ENCODE measurements at places on chromosomes 3 and 15.

DNA sequence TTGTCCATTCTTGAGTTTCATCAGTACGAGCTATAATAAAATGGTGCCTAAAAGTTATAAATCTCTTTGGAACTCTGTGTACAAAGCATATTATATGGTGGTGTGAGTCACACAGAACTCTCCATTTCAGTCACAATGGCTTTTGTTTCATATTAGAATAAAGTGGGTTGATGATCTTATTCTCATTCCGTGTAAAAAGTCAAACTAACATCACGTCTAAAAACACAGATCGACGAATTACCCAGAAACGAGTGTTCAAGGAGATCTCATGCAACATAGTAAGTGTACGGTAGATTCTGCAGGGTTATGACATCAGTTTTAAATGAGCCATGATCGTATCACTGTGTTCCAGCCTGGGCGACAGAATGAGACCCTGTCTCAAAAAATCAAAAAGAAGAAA, 122.4 kb downstream of the FOXP1 start:
- no peak for DNase-seq

DNA sequence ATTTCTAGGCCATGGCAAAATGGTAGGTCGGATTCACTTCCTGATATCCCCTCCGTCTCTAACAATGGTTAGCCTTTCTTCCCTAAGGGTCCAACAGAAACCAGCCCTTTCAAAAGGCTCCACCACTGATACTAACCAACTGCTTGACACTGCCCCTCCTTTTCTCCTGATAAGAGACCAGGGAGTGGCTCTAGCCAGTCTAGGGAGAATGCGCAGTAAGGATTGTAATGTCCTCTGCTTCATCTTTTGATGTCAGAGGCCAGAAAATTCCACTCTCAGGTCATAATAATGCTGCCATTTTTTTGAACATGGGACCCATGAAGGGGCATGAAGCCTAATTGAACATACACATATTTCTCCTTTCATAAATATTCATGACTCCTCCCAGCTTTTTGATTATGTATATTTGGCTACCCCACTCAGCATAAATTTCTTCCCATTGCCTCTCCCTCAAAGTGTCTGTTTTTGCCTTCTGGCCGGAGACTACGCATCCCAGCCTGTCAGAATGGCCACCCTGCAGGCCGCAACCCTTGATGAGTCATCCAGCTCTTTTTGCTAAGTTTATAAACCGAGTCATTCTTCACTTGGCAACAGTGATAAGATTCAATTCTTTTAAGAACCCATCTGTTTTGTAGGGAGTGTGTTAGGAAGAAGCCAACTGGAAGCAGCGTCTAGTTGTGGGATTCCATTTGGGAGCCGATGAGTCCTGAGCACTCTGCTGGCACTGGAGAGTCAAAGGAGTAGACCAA, 189.0 kb upstream of the MCTP2 start:
- DNase-seq = no peak

GRCh38 chr3:72093270-72093991, 308.5 kb upstream of the PROK2 start:
- DNase-seq = no peak

GRCh38 chr3:154849408-154849807, 230.7 kb upstream of the MME start:
- no peak for DNase-seq

DNA sequence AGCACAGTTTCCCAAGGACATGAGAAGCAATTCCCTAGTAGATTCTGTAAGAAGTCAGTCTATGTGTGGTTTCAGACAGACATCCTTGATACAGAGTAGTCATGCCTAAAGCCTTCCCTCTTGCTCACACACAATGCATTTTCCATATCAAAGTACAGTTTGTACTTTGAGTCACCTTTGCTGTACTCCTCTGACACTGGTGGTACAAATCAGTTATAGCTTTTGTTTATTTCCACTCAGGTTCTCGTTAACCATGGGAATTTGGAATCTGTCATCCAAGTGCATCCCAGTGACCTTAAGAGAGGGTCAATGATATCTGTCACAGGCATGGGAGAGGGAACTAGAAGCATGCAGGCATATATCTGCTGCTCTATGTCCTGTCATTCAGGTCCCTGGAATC, 3.6 kb upstream of the GNB4 start:
- DNase-seq = no peak

DNA sequence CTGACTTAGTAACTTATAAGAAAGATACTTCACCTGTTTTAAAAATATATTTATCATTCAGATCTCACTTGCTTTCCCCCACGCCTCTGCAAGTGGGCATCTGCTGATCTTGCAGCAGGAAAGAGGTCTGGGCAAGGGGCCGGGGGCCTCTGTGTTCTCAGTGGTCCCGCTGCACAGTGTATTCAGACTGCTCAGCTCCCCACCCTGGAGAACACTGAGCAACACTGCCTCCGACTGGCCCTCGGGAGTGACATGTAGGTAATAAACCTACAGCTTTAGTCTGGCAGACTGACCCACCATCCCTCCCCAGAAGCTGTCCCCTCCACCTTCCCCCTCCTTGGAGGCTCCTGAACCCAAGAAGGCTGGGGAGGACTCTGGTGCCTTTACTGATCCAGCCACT, 43.8 kb downstream of the GABRB3 start:
- no peak for DNase-seq

GRCh38 chr3:65479990-65480389, 558.7 kb downstream of the MAGI1 start:
- no peak for DNase-seq

GRCh38 chr15:101451266-101451799, 38.2 kb downstream of the PCSK6 start:
- no peak for DNase-seq

DNA sequence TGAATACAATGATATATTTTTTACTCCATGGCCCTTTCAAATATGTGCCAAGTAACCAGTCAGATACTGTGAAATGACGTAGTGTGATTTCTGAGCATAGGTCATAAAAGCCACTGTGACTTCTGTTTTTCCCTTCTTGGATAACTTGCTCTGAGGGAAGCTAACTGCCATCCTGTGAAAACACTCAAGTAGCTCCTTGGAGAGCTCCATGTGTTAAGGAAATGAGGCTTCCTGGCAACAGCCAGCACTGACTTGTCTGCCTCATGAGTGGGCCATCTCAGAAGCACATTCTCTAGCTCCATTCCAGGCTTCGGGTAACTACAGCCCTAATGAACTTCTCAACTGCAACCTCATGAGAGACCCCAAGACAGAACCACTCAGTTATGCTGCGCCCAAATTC, 9.5 kb upstream of the CCDC80 start:
- DNase-seq = no peak

DNA sequence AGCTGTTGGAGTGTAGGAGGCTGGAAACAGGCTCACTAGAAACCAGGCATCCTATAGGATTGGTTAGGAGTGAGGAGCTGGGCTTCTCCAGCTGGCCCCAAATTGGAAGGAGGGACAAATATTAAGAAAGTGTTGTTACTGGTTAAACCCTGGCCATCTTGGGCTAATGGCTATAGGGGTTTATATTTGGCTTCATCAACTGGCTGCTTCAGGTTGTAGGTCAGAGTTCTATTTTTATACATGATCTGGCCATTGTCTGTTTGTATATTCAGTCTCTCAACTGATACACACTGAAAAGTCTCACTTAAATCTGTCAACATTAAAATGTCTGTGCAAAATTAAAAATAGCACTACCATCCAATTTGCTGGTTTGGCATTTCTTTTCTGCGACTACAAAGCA, 70.2 kb upstream of the ARRDC4 start:
- DNase-seq = no peak

DNA sequence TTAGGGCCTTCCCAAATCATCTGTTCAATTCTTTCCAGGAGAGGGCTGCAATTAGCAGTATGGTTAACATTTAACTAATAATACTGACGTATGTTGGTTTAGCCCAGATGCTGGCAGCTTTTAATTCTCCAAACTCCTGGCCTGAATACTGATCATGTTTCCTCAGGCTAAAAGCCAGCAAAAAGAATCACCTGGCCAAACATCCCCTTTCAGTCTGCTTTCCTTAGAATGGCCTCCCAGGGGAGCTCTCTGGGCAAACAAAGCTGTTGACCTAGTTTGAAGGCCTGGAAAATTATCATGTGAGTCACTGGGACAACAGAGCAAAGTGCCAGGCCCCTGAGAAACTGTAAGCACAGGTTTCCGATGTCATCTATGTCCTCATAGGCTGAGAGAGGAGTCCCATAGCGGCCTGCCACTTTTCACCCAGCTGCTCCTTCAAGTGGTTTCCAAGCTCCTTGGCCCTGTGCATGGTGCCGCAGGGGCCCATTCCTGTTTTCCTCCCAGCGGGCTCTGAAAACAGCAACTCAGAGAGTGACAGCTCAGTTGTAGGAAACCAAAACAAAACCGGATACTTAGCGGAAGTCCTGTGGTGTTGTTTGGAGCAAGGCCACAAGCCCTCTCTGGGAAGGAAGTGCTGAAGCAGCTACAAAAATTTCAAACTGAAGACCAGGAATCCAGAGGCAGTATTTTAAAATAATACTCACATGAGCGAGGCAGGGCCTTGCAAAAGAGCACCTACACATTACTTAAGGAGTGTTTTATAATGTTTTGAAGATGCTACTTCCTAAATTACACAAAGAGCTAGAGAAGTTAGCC, 36.5 kb upstream of the RAB11A start:
- peak; percentile 39 for DNase-seq

- DNase-seq = no peak
Observed at GRCh38 chr3:197372047-197372661, 73.7 kb upstream of the DLG1 start.

GRCh38 chr15:38707802-38708671, 143.4 kb upstream of the RASGRP1 start:
- no peak for DNase-seq

DNA sequence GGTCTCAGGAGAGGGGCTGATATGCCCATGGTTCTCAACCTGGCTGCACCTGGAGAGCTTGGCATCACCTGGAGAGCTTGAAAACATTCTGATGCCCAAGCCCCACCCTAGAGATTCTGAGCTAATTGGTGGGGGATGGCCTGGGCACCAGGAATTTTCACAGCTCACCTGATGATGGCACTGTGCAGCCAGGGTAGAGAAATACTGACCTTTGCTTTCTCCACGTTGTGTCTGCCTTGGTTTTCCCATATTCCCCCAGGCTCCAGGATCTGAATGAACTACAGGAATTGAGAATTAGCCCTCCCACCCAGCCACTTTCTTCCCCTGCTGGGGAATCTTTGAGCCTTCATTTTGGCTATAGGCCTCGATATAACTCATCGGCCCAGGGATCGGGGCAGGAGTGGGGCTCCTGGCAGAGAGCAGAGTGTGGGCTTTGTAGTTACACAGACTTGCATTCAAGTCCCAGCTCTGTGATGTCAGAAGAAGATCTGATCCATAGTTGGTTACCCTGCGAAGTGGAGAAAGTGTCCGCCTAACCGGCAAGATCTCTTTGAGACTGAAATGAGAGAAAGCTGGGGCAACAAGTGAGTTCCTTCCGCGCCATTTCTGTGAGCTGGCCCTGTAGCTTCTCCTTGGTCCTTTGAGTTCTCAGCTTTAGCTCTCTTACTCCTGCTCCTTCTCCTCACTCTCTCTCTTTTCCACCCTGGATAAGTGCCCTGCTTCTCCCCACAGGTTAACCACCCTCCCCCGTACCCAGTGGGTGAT, 33.1 kb upstream of the UBE2Q2 start:
- no peak for DNase-seq

- no peak for DNase-seq
Observed at GRCh38 chr15:29528276-29528675, 258.7 kb upstream of the NSMCE3 start.

DNA sequence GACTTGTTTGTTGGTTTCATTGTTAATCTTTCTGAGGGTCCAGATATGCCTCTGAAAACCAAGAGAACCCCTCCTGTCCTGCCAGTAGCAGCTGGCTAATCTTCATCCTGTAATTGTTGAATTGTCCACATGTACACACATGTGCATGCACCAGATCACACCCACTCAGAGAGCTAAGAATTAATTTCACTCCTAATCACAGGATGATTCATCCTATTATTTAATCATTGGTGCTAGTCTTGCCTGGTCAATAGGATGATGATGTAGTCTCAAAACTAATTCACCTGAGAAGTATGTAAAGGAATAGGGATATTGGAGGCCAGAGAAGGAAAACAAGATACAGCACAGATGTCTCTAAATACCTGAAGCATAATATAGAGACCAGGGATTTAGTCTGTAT, 7.8 kb upstream of the AHSG start:
- DNase-seq = no peak

DNA sequence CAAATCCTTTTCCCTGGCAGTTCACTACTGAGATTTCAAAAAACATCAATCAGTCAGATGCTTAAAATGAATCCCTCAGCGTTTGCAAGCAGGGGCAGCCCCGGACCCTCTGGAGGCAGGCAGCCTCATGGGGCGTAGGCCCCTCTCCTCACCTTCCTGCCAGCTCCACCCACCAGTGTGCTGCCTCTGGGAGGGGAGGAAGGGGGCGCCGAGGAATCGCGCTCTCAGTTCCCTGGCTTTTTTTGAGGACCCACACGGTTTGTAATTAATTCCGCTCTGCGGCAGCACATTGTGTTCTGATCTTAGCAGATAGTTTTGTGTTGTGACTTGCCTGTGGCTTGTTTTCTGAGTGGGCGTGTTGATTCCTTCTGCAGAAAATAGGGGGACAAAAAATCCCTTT, 159.9 kb downstream of the KLF13 start:
- DNase-seq = no peak

- DNase-seq = no peak
Observed at GRCh38 chr3:89697321-89697916, 590.0 kb downstream of the EPHA3 start.

- no peak for DNase-seq
Observed at GRCh38 chr3:144622845-144623244, 651.2 kb downstream of the DIPK2A start.

DNA sequence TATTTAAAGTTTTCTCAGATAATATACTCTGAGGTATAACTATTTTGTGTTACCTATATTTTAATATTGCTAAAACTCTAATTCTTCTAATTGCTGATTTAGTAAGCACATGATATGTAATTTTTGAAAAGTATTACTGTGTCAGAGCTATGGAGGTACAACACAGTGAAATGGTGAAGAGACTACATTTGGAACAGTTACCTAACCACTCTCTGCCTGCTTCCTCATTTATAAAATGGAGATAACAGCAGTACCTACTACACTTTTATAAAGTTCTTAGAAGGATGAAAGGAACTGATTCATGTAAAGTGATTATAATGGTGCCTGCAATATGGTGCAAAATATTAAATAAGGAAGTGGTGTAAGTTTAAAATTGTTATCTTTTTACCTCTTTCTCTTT, 16.3 kb upstream of the NEK10 start:
- DNase-seq = no peak

GRCh38 chr3:94293793-94294195, 230.9 kb downstream of the NSUN3 start:
- DNase-seq = no peak

GRCh38 chr3:154510780-154511179, 80.8 kb upstream of the GPR149 start:
- no peak for DNase-seq

GRCh38 chr3:123804676-123805075, 79.5 kb downstream of the MYLK start:
- no peak for DNase-seq
